ENCODE measurements at places on chromosomes 2 and 18.

GRCh38 chr2:224894356-224894755 is 147.9 kb downstream of the DOCK10 start:
- DNase-seq: peak; percentile 52

DNA sequence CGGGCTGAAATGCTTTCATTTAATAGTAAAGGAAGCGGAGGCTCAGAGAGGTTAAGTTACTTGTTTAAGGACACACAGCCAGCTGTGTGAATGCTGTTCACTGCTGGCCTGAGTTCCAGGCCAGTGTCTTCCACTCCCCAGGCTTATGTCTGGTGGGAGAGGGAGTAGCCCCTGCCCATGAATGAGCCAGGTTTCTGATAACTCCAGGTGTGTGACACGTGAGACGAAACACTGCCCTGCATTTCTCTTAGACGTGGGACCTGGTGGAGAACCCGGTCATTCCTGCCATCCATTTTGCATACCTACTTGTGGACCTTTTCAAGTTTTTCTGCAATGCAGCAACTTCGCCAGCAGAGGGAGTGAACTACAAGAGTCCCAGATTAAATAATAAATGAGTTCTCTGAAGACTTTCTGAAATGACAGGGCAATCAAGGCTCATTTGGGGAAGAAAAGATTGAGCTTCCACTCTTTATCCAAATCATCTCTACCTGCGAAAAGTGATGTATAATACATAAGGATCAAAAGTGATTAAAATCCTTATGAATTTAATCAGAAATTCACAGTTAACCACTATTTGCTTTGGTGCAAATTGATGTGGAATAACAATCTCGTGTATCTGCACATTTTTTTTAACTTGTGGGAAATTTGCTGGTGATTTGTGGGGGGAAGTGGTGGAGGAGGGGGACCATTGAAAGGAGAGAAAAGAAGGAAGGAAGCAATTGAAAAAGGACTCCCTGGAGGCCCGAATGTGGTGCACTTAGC is 79.4 kb upstream of the ASB18 start:
- DNase-seq: peak; percentile 65

- no peak for DNase-seq
These were observed 565.4 kb downstream of the TNS1 start for GRCh38 chr2:217437290-217437870.

DNA sequence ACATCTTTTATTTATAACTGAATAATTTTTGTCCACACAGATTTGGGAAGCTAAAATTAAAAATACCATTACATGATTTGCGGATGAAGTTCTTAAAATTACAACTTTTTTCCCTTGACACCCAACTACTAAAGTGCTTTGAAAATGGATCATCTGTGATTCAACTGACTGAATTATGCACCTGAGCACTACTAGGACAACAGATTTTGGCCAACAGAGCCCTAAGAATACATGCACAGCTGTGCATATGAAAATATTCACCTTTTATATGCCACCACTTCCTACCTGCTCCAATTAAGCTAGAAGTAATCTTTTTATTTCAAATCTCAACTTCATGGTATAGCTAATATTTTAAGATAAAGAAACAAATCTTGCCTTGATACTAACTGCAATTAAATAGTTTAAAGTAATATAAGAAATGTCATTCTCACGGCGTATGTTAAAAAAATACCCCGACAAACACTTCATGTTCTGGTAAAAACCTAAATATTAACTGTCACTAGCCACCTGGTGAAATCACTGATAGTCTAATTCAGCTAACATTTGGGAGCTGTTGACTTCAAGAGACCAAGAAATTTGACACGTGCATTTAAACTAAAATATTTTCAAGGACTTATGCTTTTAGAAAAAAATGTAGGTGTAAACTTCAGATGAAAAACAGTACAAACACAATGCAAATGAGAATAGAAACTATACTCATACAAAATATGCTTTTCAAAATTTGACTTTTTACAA is 153.7 kb downstream of the SRBD1 start:
- DNase-seq: no peak

DNA sequence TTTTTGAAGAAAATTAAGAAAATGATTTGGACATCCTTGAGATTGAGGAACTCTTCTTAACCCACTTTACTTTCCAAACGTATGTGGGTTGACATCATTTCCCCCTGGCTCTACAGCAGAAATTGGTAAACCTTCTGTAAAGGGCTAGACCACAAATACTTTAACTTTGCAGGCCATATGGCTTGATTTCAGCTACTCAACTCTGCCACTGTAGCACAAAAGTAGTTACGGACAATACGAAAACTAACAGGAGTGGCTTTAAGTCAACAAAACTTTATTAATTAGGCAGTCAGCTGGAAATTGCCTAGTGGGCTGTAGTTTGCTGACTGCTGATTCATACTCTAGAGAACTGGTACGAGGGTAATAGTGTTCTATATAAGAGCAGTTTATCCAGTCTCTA is 83.2 kb upstream of the DTNB start:
- no peak for DNase-seq

- no peak for DNase-seq
These were observed 40.3 kb upstream of the ZFP36L2 start for GRCh38 chr2:43266711-43267111.

DNA sequence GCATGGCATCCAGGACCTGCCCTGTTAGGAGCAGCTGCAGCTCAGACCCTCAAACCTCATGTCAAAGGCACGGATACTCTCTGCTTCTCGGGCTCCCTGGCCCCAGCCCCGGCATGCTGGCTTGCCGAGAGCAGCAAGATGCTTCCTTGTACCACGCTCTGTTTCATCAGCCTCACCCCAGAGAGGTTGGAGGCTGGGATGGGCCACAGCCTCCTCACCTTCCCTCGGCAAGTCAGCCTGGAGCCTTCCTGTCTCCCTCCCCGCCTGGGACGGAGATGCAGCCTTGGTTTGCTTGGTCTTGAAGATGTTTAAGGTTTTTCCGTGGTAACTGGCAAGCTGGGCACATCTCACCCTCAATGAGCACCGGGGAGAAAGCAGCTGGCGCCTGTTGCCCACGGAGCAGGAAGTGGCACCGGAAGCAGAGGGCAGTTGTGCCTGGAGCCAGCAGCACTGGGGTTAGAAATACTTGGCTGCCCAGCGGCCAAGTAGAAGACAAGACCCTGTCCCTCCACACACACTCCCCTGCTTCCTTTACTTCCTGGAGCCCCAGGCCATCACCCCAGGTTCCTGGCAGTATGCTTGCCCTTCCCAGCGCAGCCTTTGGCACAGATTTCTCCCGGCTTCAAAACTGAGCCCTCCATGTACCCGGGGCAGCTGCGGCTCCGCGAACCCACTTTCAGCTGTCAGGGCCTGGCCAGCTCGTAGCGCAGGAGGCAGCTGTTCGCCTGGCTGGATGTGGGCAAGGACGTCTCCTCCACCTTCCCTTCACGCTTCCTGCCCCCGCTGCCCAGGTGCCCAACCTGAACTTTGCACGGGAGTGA is 17.4 kb downstream of the FBLN7 start:
- DNase-seq: peak; percentile 43

DNA sequence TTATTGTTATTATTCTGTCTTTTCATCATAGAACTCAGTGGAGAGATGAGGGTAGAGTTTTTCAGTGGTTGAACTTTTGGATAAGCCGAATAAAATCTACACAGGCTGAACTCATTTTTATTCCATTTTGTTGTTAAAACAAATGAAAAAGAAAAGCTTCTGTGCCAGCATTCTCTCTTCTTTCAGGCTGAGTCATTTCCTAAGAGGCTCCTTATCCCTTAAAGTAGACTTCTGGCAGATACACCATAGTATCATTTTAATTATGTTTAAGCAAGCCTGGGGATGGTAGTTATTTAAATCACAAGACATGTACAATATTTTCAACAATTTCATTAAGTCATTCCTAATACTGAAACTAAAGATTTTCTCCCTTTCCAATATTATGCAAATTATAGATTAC is 1364.0 kb upstream of the NRXN1 start:
- DNase-seq: no peak

DNA sequence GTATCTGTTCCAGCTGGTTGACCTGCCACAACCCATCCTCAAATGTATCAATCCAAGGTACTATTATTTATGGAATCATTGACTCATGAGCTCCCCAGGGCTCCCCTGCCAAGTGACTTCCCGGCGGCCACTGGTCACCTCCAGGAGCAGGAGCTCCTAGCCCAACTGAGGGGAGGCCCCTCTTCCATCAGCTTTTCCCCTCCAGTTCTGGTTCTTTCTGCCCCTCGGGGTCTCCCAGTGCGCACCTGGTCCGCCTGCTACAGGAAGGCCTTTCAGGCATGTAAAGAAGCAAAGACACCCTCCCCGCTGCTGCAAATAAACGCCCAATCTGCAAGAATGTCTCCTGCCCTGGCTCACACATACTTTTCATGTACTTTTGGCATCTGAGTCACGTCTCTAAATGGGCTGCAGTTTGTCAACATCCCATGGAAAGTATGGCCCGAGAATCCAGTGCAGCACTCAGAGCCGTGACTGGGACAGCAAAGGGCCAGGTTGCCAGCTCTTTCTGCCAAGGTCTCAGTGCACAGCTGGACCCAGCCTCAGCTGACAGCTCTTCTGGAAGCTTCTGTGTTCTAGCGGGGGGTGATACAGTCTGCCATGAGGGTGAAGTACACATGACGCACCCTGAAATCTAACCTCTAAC is 41.4 kb downstream of the KLHL29 start:
- no peak for DNase-seq

GRCh38 chr2:41994233-41994637 is 53.6 kb upstream of the PKDCC start:
- DNase-seq: no peak

- DNase-seq: no peak
These were observed 12.0 kb upstream of the DDX1 start for GRCh38 chr2:15579641-15580040.

- no peak for DNase-seq
These were observed 304.8 kb downstream of the GBX2 start for GRCh38 chr2:235863414-235863813.

DNA sequence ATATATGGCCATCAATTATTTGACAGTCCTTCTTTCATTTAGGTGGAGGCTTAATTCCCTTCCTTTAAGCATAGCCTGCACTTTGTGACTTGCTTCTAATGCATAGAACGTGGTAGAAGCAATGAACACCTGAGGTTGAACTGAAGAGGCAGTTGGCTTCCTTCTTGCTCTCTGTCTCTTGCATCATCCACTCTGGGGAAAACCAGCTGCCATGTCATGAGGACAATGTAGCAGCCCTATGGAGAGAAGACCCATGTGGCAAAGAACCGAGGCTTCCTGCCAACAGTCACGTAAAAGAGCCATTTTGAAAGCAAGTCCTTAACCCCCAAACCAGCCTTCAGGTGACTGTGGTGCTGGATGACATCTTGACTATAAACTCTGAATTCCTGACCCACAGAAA is 46.8 kb downstream of the ATOH8 start:
- no peak for DNase-seq
